Kidney (tissue), 22 donors: ENCODE measurements at places on chromosomes 11 and 22. TPM values are rescaled to one million over a fixed set of nuclear protein-coding genes. Genes with fewer than 3 reads are reported as not detected.

DNA sequence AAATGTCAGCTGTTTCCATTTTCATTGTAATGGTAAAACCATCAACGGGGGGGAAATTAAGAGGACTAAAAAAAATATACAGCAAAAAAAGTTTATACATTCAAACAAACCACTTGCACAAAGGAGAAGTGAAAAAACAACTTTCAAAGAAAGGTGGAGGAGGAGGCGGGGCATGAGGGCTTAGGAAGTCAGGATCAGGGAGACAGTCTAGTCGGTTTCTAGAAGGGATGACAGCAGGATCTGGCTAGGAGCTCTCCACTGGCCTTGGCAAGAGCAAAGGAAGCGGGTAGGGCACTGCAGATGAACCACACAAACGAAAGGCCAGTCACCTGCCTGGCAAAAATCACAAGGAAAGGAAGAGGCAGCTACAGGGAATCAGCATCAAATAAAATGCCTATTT, 31.0 kb downstream of the NAP1L4 start:
- no peak for DNase-seq

GRCh38 chr11:26958702-26959049, 35.2 kb upstream of the FIBIN start:
- DNase-seq: no peak

- no peak for DNase-seq
Measured at GRCh38 chr11:77131560-77131959, 3.5 kb downstream of the MYO7A start.

DNA sequence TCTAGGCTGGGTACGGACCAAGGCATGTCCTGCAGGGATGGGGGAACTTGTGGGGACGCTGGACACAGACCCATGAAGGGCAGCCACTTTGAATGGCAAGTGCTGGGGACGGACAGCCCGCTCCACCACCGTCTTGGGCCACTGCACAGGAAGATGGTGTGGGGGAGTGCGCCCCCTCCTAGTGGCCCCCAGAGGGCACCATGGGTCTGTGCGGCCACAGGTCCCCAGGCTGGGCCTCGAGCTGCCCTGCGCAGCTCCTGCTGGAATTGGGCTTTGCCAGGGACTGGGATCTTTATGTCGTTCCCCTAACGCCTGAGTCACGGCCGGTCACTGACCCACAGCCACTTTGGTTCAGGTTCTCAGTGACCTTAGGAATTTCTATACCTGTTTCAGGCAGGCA, 44.4 kb downstream of the NAT10 start:
- no peak for DNase-seq

TSGA10IP gene
- total RNA-seq: not detected

RAG2 gene
- total RNA-seq: not detected

LRP5 gene
- total RNA-seq: 71.3 TPM

FOLH1 gene
- total RNA-seq: 1.3 TPM
